ENCODE measurements at places on chromosomes 13 and 19.

DNA sequence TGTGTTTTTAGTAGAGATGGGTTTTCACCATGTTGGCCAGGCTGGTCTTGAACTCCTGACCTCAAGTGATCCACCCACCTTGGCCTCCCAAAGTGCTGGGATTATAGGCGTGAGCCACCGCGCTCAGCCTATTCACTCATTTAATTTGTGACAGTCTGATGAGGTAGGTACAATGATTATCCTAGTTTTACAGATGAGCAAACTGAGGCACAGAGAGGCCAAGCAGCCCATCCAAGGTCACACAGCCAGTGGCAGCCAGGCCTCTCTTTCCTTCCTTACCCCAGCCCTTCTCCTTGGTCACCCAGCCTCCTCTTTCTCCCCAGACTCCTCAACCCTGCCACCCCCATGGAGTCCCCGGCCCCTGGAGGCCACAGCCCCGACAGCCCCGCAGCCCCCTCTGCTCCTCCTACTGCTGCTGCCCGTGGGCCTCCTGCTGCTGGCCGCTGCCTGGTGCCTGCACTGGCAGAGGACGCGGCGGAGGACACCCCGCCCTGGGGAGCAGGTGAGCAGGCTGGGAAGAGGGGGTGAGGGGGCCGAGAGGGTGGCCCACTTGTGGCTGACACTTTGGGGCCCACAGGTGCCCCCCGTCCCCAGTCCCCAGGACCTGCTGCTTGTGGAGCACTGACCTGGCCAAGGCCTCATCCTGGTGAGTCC is 6.1 kb downstream of the FLT3LG start:
- DNase-seq = no peak

- peak; percentile 74 for DNase-seq
Observed at GRCh38 chr19:3664879-3665642, 35.2 kb downstream of the PIP5K1C start.

DNA sequence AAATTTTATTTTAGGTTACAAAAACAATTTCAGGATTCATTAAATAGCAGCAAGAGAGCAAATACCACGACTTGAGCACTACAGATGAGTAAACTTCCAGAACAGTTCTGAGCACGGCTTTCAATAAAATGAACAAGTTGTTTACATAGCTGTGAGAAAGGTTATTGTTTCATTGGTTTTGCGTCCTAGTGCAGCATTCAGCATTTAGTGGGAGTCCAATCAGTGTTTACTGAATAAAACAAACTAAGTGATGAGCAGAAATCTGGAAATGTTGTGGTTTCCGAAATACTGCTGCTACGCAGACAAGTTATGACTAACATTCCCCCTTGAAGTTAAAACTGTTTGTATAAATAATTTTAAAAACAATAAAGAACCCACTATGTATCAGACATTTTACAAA is 251.5 kb upstream of the STARD13 start:
- no peak for DNase-seq

- DNase-seq = no peak
Observed at GRCh38 chr13:19181621-19182485, at the start of gene TUBA3C. TUBA3C (minus strand) TSS chr13:19181824; CDS start chr13:19181747, 77 bp downstream.

GRCh38 chr19:7307590-7308218 is 13.5 kb upstream of the INSR start:
- DNase-seq = no peak

- no peak for DNase-seq
Observed at GRCh38 chr19:57934820-57935665, at the start of gene ZNF418. ZNF418 (minus strand) TSS chr19:57935402; CDS start chr19:57933822, 1,580 bp downstream.

- DNase-seq = no peak
Observed at GRCh38 chr19:11204943-11205349, 7.6 kb upstream of the KANK2 start.

GRCh38 chr13:33794576-33794975 is 23.4 kb upstream of the RFC3 start:
- no peak for DNase-seq

DNA sequence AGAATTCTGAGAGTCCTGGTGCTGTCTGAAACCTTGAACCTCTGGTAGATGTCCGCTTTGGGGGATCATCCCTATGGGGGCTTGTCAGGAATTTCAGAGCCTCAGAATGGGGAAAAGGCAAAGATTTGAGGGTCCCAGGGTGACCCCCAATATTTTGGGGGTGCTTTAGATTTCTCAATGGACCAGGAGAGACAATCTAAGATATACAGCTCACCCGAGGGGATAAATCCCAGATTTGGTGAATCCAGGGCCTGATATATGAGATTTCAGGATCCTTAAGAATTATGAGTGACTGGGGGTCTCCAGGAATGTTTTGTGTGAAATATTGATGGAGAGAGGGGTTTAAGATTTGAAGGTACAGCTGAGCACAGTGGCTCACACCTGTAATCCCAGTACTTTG is 3.3 kb downstream of the CAPN12 start:
- DNase-seq = no peak

DNA sequence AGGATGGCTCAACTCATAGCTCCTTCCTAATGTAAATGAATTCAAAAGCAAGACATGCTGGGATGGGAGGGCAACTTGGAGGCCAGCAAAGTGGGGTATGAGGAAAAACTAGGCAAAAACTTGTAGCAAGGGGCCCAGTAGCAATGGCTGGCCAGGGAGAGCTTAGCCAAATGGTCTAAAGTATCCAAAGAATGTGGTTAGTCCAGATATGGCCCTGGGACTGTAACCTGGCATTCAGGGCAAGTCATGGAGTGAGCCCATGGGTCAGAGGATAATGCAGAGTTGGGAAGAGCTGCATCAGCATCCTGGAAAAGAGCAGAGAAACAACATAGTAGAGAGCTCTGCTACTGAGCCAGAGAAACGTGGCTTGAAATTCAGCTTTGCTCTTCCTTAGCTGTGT is 191.7 kb downstream of the SUCLA2 start:
- no peak for DNase-seq

GRCh38 chr13:44523146-44524015 is 52.7 kb downstream of the TSC22D1 start:
- no peak for DNase-seq

- no peak for DNase-seq
Observed at GRCh38 chr13:45940061-45940460, 88.5 kb upstream of the SIAH3 start.

- no peak for DNase-seq
Observed at GRCh38 chr13:82739881-82740280, 1142.4 kb downstream of the SLITRK1 start.

DNA sequence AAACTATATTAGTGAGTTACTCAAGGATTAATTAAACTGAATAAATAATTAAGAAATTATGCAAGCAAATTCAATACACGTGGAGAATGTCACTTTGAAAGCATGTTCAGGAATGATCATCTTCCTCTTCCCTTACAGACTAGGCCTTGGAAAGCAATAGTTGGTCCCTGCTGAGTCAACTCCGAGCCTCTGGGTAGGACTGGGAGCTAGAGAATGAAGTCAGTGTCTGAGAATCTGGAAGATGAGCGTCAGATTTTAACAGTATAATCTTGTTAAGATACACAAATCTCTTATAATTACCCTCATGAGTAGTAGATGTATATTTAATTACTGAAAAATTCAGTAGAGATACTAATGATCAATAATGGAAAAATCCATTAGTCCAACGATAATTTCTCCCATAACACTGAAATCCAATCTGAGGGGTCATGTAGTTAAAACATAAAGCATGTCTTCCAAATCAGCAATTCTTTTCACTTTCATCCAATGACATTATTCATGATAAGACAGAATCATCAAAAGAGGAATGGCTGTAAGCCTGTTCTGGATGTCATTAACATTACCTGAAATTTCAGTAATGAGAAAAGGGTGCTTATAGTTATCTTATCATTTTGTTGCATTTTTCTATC is 423.0 kb downstream of the DCT start:
- DNase-seq = no peak

DNA sequence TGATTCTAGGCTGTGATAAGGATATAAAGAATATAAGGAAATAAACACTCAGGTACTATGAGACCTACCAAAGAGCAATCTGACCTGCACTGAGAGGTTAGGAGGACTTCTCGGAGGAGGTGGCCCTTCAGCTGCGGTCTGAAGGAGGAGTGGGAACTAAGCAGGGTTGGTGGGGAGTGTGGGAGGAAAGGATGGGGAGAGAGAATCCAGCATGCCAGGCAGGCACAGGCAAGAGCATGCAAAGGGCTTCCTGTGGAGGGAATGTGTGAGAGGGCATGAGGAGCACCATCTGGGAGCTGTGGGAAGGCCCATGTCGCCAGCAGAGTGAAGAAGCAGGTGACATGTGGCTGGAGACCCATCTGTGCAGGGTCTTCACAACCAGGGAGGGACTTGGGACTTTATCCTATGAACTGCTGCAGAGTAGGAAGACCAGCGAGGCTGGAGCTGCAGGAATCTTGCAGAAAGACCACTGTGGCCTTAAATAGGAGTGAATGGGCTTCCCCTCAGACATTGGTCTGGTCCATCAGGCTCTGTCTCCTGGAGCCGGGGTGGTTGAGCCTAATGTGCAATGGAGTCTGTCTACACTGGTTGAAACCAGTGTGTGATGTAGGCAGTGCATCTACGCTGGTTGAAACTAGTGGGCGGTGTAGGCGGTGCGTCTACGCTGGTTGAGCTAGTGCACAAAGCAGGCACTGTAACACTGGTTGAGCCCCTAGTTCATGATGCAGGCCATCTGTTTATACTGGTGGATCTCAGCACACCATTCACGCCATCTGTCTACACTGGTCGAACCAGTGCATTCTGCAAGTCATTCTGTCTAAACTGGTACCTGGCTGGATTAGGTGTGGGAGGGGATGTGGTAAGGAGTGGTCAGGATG is 6.4 kb downstream of the CHST8 start:
- DNase-seq = no peak

DNA sequence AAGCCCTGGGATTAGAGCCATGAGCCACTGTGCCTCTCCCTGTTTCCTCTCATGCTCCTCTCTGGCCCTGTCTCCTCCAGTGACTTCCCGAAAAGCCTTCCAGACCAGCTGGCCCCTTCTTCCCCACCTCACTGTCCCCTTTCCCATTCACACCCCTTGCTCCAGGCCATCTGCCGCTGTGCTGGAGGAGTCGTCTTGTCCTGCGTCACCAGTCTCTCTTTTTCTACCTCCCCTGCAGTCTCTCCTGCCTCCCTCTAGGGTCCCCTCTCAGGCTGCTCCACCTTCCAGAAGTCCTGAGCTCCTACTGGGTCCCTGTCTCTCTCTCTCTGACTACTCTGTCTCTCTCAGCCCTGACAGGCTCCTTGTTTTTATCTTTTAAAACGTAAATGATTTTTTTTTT is 5.3 kb upstream of the FFAR1 start:
- DNase-seq = no peak

DNA sequence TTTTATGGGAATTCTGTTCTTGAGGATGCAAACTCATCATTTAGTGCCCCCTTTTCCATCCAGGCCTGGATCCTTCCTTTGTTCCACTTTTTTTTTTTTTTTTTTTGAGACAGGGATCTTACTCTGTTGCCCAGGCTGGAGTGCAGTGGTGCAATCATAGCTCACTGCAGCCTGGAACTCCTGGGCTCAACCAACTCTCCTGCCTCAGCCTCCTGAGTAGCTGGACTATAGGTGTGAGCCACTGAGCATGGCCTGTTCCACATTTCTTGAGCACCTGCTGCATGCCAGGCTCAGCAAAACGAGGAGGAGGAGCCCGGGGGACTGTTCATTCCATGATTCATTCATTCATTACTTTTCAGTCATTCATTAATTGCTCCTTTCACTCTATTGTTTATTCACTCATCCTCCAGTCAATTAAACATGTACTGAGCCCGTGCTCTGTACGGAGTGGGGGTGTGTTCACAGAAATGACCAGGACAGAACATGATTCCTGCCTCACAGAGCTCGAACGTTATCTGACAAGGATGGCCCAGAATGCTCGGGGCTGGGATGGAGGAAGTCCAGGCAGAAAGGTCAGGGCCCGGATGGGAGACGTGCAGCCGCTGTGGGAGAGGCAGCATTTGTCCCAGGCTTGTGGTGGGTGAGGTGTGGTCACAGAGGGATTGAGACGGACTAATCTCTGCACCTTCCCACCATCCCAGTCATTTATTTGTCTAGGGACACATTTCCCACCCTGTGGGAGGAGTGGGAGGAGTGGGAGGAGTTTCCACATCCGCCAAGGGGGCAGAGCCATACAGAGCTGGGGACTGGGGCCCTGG is 51.2 kb upstream of the SHKBP1 start:
- DNase-seq = no peak

- DNase-seq = no peak
Observed at GRCh38 chr19:55118401-55118991, 1.1 kb upstream of the PPP1R12C start.

- no peak for DNase-seq
Observed at GRCh38 chr13:103067751-103068555, 1.7 kb upstream of the SLC10A2 start.

DNA sequence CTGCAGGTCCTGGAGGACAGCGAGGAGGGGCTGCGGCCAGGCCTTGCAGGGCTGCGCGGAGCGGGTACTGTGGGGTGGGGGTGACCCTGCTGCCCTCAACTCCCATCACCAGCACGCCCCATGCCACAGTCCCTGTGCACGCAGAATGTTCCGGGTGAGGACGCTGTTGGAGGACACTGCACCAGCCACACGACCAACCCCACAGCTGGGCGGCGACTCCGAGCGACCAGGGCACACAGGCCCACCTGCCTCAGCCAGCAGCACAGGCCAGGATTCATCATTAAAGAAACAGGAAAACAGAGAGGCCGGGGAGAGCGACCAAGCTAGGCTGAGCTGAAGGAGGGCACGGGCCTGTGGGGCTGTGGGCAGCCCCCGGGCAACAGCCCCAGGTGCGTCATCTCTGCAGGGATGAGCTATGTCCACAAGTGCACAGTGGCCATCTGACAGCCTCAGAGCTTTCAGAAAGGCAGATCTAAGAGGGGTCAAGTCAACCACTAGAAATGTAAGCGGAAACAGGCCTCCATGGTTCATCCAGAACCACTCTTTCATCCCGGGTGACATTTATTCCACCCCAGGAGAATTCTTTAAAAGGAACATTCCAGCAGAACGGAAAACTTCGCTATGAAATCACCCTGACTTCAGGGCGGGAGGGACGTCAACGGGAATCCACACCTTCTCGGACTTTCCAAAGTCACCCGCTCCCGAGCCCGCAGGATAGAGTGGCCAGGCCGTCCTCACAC is 1.5 kb downstream of the GAS6 start:
- DNase-seq = no peak

- no peak for DNase-seq
Observed at GRCh38 chr13:113616991-113617749, 32.6 kb downstream of the TFDP1 start.

DNA sequence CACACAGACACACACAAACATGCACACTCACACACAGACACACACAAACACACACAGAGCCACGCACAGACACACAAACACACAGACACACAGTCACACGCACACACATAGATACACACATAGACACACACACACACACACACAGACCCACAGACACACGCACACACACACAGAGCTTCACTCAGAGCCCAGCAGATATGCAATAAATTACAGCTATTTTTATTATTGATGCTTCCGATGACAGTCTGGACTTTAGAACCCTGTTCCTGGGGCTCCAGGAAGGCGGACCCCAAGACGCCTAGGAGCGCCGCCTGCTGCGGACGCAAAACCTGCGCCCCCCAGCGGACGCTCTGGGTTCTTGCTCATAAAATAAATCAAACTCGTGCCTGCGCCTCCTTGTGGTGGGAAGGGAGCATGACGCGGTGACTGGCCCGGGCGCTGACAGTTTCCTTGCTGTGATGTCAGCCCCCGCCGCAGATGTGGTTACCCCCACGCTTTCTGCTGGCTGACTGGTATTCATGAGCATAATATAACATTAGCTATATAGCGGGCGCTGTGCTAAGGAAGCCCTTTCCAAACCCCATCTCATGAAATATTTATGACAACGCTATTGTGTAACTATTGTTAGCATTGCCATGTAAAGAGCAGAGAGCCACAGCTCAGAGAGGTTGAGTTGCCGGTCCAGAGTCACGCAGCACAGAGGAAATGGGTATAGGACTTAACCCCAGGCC is 64.4 kb upstream of the TM9SF2 start:
- DNase-seq = peak; percentile 96

- DNase-seq = no peak
Observed at GRCh38 chr13:46134961-46135522, 30.2 kb upstream of the CPB2 start.

Data from NAMALWA (cell line).